ENCODE measurements at places on chromosomes 2 and 18. TPM values are rescaled to one million over a fixed set of nuclear protein-coding genes. Genes with fewer than 3 reads are reported as not detected.

AFF3 gene
- 15.4 TPM for total RNA-seq

SERPINB10 gene
- not detected for total RNA-seq

GREB1L gene
- total RNA-seq = 14.9 TPM

HDLBP gene
- 279 TPM for total RNA-seq

PLGLB1 gene
- 1.0 TPM for total RNA-seq

FBXO41 gene
- 3.7 TPM for total RNA-seq

CIB4 gene
- total RNA-seq = not detected

OTOS gene
- not detected for total RNA-seq

CCDC68 gene
- total RNA-seq = 4.7 TPM

MROH2A gene
- total RNA-seq = not detected

ACADL gene
- 3.9 TPM for total RNA-seq

CCDC74A gene
- total RNA-seq = 10.5 TPM

AMER3 gene
- not detected for total RNA-seq

PARD6G gene
- total RNA-seq = 3.7 TPM

CDKL4 gene
- total RNA-seq = 0.39 TPM

GCG gene
- not detected for total RNA-seq

POTEI gene
- not detected for total RNA-seq

GKN2 gene
- total RNA-seq = not detected

AGXT gene
- not detected for total RNA-seq

LTBP1 gene
- 238 TPM for total RNA-seq
